Stimulated activated CD8-positive, alpha-beta memory T cell treated with anti-CD3 and anti-CD28 coated beads, Interleukin-7, amount 100 ng/mL, for 4 hours (primary cell): ENCODE measurements at places on chromosomes 13 and 19.

DNA sequence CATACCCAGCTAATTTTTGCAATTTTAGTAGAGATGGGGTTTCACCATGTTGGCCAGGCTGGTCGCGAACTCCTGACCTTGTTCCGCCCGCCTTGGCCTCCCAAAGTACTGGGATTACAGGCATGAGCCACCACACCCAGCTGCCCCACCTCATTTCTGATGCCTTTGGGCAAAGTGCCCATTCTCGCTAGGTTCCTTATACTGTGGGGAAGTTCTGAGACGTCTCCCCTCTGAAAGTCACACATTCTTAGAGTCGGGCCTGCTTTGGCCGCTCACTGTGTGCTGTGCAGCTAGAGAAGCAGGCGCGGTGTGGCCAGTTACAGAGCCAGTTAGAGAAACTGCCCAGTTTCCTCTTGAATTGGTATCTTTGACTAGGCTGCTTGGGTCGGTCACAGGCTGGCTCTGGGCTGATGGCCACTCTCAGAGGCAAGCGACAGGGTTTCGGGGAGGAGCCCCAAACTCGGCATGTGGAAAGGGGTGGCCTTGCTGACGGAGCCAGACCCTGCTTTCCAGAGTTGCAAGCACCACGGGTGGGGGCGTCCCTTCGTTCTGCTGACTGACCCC lies 18.0 kb downstream of the PRAM1 start:
- no peak for DNase-seq

- DNase-seq: no peak
Observed at GRCh38 chr13:37385248-37385647, 213.3 kb downstream of the POSTN start.

GRCh38 chr19:11446652-11447301 lies 11.3 kb downstream of the PRKCSH start:
- peak; percentile 12 for DNase-seq

DNA sequence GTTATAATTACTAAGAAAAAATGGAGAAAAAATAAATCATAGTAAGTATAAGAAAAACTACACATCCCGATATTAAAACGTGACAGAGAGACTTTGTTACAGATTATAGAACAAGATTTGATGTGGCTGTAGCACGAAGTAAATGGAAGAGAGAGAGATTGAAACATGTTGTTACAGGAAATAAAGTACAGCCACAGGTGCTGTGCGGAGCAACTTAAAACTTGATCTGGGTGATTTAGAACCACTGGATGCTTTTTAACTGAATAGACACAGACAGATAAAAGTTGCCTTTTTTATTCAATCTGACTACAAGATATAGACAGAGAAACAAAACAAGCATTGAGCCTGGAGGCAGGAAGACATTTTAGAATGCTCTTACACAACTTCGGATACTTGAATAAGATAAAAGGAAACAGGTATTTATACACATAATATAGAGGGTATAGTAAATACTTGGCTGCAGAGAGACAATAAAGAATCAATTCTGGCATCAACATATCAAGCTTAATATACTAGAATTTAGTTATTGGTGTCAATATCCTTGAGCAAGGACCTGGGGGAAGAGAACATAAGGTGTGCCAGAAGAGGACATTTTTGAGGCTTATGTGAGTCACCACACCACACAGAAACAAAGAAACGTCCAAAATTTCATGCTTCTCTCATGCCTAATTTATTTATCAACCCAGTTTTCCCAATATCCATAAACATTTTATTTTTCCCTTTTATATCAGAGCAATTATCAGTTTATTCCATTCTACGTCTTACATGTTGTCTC lies 548.5 kb downstream of the SLITRK1 start:
- no peak for DNase-seq

- no peak for DNase-seq
Observed at GRCh38 chr13:86788616-86789015, 882.6 kb upstream of the SLITRK5 start.

GRCh38 chr19:35389192-35389861 lies 18.5 kb downstream of the GPR42 start:
- DNase-seq: no peak

DNA sequence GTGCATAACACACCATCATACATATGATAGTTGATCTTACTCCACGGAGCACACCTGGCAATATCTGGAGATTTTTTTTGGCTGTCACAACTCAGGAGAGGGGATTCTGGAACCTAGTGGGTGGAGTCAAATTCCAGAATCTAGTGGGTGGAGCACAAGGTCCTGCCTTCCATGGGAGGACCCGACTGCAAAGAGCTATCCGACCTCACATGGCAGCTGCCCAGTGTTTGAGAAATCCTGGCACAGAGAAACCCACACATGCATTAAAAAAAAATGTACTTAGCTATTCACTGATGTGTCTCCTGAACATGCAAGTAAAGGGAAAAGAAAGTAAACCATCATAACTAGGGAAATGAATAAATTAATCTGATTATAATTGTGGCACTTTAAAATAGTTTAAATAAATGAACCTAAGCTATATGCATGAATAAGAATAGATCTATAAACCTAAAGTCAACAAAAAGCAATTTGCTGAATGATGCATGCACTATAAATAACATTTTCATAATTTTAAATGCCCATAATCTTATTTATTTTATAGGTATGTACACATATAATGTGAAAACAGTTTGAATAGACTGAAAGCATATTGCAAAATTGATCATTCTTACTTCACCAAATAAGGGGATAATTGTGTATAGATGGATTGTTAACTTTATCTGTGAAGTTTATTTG lies 300.3 kb downstream of the MYO16 start:
- DNase-seq: no peak

DNA sequence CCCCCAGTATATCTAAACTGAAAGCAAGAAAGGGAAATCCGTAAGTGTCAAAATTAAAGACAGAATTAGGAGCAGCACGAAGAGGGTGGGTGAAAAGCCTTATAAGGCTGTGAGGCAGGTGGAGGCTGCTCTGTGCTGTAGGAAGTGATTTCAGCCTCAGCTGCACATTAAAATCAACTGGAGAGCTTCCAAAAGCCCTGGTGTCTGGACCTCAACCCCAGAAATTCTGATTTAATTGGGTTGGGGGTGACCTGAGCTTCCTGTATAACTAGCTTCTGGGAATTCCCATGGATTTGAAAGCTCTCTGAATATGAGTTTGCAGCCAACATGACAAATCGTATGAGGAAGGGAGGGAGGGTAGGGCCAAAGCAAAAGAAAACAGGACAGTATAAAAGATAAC lies 242.4 kb upstream of the TMTC4 start:
- no peak for DNase-seq

GRCh38 chr19:10033614-10034013 lies 20.3 kb downstream of the RDH8 start:
- DNase-seq: no peak

GRCh38 chr19:1089891-1090290 lies 5.3 kb downstream of the POLR2E start:
- DNase-seq: no peak

- DNase-seq: no peak
Observed at GRCh38 chr13:39985071-39985470, 329.6 kb downstream of the COG6 start.

- no peak for DNase-seq
Observed at GRCh38 chr13:57569986-57570385, 61.6 kb upstream of the PCDH17 start.

GRCh38 chr13:113601166-113602070 lies 16.9 kb downstream of the TFDP1 start:
- no peak for DNase-seq

DNA sequence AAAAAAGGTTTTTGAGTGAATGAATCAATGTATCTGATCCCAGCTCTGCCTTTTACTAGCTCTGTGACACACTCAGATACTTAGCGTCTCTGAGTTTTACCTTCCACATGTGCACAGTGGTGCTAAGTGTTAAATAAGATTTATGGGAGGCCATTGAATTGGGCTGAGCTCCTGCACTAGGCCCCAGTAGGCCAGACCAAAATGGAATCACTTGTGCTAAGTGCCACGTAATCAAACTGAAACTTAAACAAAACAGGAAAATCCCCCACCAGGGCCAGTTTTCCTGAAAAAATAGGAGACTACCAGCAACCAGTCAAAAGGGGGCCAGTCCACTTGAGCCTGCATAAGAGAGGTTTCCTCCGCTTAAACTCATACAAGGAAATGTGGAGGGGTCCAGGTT lies 40.9 kb downstream of the GJA3 start:
- no peak for DNase-seq

GRCh38 chr13:95335667-95336066 lies 34.4 kb upstream of the ABCC4 start:
- no peak for DNase-seq

DNA sequence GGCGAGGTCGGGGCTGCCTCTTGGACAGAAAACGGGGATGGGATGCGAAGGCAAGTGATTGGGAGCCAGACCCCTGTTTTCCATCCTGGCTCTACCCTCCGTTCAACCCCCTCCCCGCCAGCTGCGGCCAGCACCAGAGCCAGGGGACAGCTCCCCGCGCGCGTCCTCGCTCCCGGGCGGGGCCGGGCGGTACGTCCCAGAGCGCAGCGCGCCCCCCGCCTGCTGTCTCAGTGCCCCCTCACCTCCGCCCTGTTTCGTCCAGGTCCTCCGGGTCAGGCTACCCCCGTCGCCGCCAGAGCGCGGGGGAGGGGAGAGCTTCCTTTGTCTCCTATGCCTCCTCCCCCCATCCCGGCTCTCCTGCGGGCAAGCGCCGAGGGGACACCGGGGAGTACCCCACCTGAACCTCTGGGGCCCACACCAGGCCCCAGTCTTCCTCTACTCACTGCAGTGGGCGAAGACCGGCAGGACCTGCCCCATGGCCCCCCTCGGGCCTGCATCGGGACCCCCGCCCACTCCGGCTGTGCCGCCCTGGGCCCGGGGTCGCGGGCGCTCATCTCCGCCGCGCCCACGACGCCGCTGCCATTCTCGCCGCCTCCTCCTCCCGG lies 396 bp downstream of the RTN2 start:
- DNase-seq: no peak

GRCh38 chr19:12769689-12770088 lies 5.7 kb downstream of the HOOK2 start:
- peak; percentile 62 for DNase-seq

DNA sequence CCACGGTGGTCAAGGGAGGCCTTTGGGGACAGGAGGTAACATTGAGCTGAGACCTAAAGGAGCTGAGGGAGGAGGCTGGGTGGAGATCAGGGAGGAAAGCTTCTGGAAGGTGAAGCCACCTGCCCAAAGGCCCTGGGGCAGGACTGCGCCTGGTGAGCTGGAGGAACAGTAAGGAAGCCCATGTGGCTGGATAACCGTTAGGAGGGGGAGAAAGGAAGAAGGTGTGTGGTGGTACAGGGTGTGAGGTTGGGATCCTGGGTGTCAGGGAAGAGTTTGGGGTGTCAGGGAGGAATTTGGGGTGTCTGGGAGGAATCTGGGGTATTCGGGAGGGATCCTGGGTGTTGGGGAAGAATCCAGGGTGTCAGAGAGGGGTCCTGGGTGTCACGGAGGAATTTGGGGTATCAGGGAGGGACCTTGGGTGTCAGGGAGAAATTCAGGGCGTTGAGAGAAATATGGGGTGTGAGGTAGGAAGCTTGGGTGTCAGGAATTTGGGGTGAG lies 695 bp downstream of the TICAM1 start:
- DNase-seq: no peak

GRCh38 chr19:7213628-7214323 lies 80.4 kb downstream of the INSR start:
- DNase-seq: no peak

GRCh38 chr13:42740753-42741152 lies 40.6 kb upstream of the FAM216B start:
- DNase-seq: no peak

- no peak for DNase-seq
Observed at GRCh38 chr13:113814435-113814821, 49.4 kb downstream of the GAS6 start.

- no peak for DNase-seq
Observed at GRCh38 chr19:2181633-2181997, 17.9 kb downstream of the DOT1L start.

DNA sequence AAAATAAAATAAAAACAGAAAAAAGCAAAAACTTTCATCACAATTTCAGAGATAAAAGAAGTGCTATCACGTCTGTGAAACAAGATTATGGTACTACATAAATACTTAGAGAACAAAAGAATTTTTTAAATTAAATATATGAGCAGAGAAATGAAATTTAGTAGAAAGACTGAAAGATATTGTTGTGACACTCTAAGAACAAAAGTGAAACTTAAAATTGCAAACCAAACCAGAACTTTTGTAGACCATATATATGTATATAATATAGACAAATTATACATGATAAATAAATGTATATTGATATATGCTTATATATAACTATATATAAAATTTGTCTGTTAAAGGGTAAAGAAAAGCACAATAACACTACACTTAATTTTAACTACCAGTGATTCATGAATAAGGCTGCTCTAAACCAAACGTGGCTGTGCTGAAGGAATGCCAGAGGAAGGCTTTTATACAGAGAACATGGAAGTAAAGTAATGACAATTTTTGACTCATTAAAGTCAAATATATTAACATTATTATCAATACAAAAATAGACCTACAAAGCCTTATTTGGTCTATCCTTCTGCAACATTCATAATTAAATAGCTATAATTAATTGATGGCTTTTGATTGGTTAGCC lies 1516.7 kb upstream of the PCDH20 start:
- DNase-seq: no peak
